ENCODE measurements at places on chromosomes 6 and 20. TPM values are rescaled to one million over a fixed set of nuclear protein-coding genes. Genes with fewer than 3 reads are reported as not detected.

The ENPP4 gene
- total RNA-seq: 0.87 TPM

- DNase-seq: peak; percentile 42
Measured at GRCh38 chr6:12717356-12717755, 789 bp downstream of the PHACTR1 start.

DNA sequence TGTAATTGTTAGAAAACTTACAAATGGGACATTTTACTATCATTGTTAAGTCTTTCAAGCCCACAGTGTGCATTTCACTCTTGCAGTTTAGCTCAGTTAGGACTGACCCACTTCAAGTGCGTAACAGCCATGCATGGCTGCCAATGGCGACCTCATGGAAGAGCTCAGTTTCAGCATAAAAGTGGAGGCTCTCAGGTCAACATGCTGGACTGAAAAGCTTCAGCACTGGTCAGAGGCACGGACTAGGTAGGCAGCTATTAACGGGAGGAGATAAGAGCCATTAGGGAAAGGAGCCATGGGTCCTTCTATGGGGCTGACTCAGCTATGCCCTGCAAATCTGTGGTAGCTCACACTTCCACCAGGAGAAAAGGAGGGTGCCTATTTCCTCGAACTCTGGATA is 101.8 kb downstream of the TTLL2 start:
- no peak for DNase-seq

- no peak for DNase-seq
Measured at GRCh38 chr20:24296477-24297261, 172.8 kb upstream of the SYNDIG1 start.

GRCh38 chr20:51727872-51728271 is 40.3 kb downstream of the ATP9A start:
- no peak for DNase-seq

DNA sequence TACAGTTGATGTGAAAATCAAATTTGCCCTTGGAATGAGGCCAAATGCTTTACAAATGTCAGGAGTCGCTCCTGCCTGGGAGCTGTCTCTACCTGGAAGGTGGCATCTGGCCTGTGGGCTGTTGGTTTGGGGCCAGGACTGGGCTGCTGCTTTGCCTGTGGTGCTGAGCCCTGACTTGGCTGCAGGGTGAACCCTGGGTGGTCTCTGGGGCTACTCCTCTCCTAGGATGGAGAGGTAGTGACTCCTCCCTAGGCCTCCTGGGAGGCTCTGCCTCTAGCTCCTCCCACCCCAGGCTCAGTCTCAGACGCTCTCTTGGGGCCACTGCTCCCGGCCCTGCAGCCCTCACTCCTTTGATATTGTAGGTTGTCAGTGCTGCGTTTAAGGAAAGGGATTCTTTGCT is 47.5 kb downstream of the EFCAB8 start:
- no peak for DNase-seq

GRCh38 chr6:25341923-25342619 is 62.9 kb downstream of the CARMIL1 start:
- DNase-seq: no peak

DNA sequence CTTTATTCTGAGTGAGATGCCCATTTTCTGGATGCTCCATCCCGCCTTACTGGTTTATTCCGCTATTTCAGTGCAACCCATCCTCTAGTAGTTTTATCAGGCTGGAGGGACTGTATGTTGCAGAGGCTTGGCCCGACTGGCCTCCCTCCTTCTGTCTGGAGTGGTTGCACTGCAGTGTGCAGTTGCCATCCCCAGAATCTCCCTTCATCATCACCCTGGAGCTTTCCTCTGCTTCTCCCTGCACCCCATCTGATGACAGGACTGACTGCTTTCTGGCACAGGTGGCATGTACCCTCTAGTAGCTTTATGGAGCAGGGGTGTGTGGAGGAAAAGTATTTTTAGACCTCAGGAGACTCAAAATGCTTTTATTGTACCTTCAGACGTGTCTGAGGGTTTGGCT is 21.1 kb downstream of the WRNIP1 start:
- DNase-seq: no peak

DNA sequence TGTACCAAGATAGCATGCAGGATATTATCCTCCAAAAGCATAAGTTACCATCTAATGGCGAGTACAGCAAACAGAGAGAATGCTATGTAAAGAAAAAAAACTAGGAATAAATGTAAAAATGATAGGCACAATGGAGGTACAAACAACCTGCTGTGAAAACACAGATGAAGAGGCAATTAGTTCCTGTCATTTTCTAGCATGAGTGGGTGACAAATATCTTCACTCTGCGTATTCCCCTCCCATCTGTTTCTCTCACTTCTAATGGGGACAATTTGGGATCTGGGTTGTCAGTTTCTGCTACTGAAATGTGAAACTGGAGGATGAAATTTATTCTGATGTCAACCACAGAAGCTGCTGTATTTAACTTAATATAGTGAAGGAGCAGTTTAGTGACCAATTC is 11.7 kb upstream of the PTPRK start:
- no peak for DNase-seq

The HCRTR2 gene
- total RNA-seq: not detected

GRCh38 chr6:11076540-11076939 is 17.1 kb upstream of the SMIM13 start:
- no peak for DNase-seq

- DNase-seq: no peak
Measured at GRCh38 chr20:1431158-1431557, 35.5 kb downstream of the NSFL1C start.

The PKIB gene
- total RNA-seq: not detected

DNA sequence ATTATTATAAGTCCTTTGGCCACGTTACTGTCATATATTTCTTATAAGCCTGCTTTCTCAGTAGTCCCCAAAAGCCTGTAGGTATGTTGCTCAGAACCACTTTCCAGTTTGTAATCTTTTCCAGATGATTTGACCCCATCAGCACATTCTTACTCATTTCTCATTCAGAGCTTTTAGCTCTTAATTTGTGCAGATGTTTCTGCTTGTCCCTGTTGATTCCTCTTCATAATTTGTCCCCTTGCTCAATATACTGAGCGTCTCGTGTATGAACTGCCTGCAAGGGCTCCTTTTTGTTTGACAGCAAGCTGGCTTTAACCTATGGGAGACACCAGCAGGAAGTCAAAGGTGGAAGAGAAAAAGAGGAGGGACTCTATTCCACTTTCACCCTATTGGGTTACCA is 733.8 kb upstream of the GJE1 start:
- DNase-seq: no peak

GRCh38 chr20:61742097-61742825 is 323.4 kb downstream of the TAF4 start:
- no peak for DNase-seq

The LBP gene
- under 0.01 TPM for total RNA-seq

The OPRL1 gene
- 3.0 TPM for total RNA-seq

- peak; percentile 85 for DNase-seq
Measured at GRCh38 chr6:154661768-154662167, 71.4 kb upstream of the SCAF8 start.

The ABHD16B gene
- not detected for total RNA-seq

The ZC2HC1B gene
- not detected for total RNA-seq

The DACT2 gene
- total RNA-seq: not detected

DNA sequence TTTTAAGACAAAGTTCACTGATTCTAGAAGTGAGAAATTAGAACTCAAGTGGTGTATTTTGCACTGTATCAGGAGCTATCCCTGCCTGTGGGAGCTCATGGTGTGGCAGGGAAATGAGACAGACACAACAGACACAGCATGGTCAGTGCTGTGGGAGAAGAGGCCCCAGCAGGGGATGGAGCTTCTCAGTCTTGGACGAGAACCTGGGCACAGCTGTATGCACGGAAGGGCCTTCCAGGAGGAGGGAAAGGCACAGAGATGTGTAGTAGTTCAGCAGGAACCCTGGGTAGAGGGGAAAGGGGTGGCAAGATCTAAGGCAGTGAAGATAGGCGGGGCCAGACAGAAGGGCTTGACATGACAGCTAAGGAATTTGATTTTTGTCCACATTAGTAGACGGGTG is 48.8 kb upstream of the KIF25 start:
- DNase-seq: no peak

DNA sequence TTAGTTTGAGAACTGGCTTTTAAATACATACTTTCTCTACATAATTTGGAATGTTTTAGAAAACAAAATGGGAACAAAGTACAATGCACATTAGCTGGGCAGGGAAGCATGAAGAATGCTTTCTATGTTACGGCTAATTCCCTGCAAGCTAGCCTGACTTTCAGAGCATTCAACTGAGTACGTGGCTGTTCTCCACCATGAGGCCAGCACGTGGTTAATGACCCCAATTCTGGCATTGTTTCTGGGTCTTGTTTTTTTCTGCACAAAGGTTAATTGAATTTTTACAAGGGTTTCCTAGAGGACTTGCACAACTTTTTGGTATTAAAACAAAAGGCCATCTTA is 208.6 kb upstream of the AGPAT4 start:
- no peak for DNase-seq

GRCh38 chr6:167820681-167821080 is 6.0 kb upstream of the AFDN start:
- no peak for DNase-seq

GRCh38 chr6:156948277-156948676 is 171.1 kb downstream of the ARID1B start:
- no peak for DNase-seq

Measured in lung microvascular endothelial cell (primary cell).